ENCODE measurements at places on chromosomes 1 and 21. TPM values are rescaled to one million over a fixed set of nuclear protein-coding genes. Genes with fewer than 3 reads are reported as not detected.

Gene OR2M3
- not detected for polyA plus RNA-seq

Gene HEYL
- 1.0 TPM for polyA plus RNA-seq

DNA sequence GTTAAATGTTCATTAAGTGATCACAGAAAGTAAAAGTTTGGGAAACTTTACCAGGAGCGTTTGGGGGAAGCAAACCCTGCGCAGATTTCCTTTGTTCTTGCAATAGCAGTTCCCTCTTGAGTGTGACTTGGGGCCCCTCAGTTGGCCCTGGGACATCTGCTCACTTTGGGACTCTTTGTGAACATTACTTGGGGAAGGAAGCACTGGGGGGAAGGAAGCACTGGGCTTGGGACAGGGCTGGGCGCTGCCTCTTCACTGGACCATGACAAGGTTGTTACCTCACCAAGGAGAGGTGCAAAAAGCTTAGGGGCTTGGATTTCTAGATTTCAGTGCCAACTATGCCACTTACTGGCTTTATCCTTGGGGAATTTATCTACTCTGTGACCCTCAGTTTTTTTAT lies 63.5 kb downstream of the ETS2 start:
- H3K36me3 ChIP-seq, result no peaks in the 10 kb centered on the region
- H3K27ac ChIP-seq, result no peak overlapping the region
- no peaks in the 10 kb centered on the region for H3K27me3 ChIP-seq
- H3K4me1 ChIP-seq, result no peaks in the 10 kb centered on the region

GRCh38 chr1:35269201-35269988 lies 886 bp downstream of the ZMYM4 start:
- H3K4me1 ChIP-seq, result no peaks in the 10 kb centered on the region
- H3K27me3 ChIP-seq, result no peaks in the 10 kb centered on the region
- no peaks in the 10 kb centered on the region for H3K36me3 ChIP-seq
- peak; percentile 3 for DNase-seq

- peak overlapping the region; percentile 93 for H3K27ac ChIP-seq
- H3K4me1 ChIP-seq, result peaks cover 33% of the 10 kb centered on the region
- DNase-seq, result peak; percentile 70
- no peaks in the 10 kb centered on the region for H3K27me3 ChIP-seq
- H3K36me3 ChIP-seq, result peaks cover 26% of the 10 kb centered on the region
Measured at GRCh38 chr1:156959414-156959813, 39.0 kb downstream of the LRRC71 start.

GRCh38 chr1:16921391-16922185 lies at the start of gene CROCC:
TSS of gene CROCC (plus strand) at chr1:16921931. CDS start at chr1:16922019, 88 bp downstream.
- DNase-seq, result peak; percentile 66
- H3K4me3 ChIP-seq, result peak within 1 kb of the TSS; percentile 7
- no peaks in the 10 kb centered on the region for H3K4me1 ChIP-seq
- H3K27me3 ChIP-seq, result no peaks in the 10 kb centered on the region
- no peaks in the 10 kb centered on the region for H3K36me3 ChIP-seq
